Activated CD4-positive, alpha-beta memory T cell treated with anti-CD3 and anti-CD28 coated beads, Interleukin-2, amount 10 ng/mL, durations not matched to agents 7 days and 5 days (primary cell): ENCODE measurements at places on chromosomes 2 and 18. TPM values are rescaled to one million over a fixed set of nuclear protein-coding genes. Genes with fewer than 3 reads are reported as not detected.

DNA sequence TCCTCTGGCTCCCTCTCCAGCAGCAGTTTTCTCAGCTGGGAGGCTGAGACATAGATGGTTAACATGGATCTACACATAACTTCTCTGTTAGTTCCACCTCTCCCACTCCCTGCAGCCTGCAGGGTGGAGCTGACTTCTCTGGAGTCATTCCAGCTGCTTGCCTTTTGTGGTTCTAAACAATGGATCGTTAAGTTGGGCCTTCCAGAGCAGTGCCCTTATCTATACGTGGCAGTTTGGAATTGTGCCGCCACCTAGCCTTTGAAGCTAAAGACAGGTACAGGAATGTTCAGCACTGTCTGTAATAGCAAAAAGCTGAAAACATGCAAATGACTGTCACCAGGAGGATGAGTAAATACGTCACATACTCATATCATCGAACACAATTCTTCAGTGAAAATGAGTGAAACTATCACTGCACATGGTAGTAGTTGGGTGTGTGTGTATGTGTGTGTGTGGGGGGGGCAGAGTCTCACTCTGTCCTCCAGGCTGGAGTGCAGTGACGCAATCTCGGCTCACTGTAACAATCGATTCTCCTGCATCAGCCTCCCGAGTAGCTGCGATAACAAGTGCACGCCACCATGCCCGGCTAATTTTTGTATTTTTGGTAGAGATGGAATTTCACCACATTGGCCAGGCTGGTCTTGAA, 50.3 kb downstream of the SH2D6 start:
- no peak for DNase-seq

DNA sequence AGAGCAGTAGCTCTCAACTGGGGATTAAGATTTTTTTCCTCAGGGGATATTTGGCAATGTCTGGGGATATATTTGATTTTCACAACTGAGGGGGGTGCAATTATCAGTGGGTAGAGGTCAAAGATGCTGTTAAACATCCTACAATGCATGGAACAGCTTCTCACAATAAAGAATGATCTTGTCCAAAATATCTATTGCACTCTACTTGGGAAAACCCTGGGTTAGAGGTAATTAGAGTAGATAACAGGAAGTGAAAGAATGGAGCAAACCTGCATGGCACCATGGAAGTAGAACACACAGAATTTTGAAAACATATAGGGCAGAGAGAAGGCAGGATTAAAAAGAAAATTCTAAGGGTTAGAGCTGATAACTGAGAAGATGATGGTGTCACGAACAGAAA, 26.4 kb upstream of the PPM1B start:
- no peak for DNase-seq

- no peak for DNase-seq
Measured at GRCh38 chr2:177545981-177546585, 153.5 kb downstream of the AGPS start.

DNA sequence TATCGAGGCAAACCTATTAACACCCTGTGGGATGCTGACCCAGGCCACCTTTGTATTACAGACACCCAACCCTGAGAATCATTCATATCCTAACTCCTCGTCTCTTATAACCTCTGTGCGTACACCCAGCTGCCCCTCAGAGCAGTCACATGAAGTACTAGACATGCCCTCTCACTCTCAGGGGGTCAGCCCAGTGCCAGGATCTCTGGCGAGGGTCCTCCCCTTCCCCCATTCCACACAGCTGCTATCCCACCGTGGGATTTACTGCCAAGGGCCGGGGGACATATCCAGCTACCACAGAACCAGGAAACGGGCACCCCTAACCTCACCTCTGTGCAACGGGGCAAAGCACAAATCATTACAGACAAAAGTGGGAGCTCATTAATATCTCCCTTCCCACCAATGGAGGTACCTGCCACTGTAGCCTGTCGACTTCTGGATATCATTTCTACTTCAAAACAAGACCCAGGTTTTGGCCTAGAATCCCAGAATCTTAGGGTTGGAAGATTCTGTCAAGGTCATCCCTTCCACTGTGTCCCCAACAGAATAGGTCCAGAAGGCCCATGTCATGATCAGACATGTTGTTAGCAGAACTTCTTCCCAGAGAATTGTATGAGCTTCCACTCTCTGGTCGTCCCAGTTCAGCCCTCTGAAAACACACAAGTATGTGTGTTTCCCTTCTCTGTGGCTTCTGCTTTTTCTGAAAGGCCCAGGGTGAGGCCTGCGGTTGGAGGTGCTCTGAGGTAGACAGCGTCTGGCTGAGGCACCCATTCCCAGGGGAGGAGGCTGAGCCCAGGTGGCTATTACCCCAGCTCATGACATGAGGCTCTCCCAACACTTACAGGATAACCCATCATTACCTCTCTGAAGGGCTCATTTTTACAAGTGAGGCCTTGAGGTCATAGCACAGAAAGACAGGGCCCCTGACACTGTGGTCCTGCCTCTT, 1.7 kb downstream of the TMBIM1 start:
- DNase-seq = peak; percentile 65

Gene TMEM182
- total RNA-seq = 2.2 TPM

DNA sequence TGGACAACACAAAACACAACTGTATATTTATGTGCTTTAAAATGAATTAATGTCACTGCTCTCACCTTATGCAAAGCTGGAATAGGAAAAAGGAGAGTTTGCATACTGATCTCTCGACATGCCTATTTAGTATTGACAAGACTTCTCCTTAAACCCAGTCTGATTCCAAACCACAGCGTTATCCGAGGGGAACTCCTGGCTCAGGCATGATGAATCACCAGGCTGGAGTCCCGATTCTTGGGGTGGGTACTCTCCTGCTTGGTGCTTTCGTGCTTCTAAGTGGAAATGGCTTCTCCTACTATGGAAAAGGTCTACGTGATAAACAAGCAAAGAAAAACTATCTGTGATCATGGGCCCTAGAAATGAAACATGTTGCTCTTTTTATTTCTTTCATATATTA, 88.9 kb upstream of the SLC35G4 start:
- no peak for DNase-seq

Gene PSMA8
- 0.60 TPM for total RNA-seq

DNA sequence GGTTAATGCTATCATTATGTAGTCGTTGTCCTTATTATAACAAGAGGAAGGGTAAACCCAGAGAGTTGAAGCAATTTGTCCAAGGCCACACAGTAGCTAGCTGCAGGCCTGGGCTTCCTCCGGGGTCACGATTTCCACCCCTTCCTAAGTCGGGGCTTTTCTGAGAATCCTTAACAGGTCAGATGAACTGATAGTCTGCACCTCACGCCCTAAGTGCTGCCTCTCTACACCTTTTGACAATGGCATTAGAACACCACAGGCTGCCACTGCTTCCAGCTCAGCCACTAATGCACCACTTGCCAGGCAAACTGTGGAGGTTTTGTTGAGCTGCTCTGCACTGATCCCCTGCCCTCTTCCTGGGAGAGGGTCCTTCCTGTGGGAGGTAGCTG, 37.7 kb downstream of the FOSL2 start:
- DNase-seq = peak; percentile 51

Gene C2orf15
- 0.35 TPM for total RNA-seq

Gene ICA1L
- 3.1 TPM for total RNA-seq

Gene FANCL
- 15.5 TPM for total RNA-seq

GRCh38 chr18:57519668-57520424, 66.7 kb downstream of the FECH start:
- no peak for DNase-seq

Gene IMMT
- 144 TPM for total RNA-seq

Gene CTNNA2
- total RNA-seq = not detected

GRCh38 chr2:119494163-119494790, 30.0 kb downstream of the SCTR start:
- no peak for DNase-seq
